RPMI7951 (cell line): ENCODE measurements at places on chromosomes 13 and 19. TPM values are rescaled to one million over a fixed set of nuclear protein-coding genes. Genes with fewer than 3 reads are reported as not detected.
A peak's percentile ranks its signal among the peaks of the same experiment; 100 is the strongest.

DNA sequence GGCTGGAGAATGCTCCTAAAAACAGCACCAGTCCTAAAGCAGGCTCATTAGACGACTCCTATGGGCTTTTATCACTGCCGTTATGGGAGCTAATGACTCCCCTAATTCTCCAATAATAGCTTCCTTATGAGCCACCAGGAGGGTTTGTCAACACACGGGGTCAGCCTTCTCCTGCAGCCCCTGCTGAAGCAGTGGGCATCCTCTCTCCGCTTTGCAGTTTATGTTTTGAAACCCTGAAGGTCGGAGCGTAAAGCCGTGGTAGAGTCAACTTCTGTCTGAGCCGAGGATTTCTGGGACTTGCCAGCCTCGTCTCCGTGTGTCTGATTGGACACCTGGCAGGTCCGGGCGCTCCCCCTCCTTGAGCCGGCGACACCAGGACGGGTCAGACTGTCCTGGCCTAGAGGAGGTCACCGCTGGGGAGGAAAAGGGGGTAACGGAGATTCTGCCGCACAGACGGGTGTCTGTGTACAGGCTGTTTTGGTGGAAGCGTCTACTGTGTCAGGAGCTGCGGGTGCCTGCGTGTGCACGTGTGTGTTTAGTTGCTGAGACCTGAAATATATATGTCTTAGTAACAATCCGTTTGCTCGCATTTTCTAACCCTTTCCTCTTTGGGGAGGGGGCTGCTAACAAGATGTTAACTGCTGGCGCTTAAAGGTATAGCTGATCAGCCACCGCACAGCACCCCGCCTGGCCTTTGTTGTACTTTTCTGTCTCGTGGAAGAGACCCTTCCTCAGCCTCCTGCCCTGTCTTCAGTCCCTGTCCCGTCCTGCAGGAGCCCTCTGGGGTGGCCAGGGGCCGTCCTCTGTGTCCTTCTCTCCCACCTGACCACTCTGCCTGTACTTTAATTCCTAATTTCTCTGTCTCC is 1.9 kb downstream of the KDM4B start:
- DNase-seq: no peak

- peak; percentile 78 for DNase-seq
These were observed 33.6 kb upstream of the LPAR6 start for GRCh38 chr13:48446464-48446863.

- DNase-seq: no peak
These were observed 814.5 kb upstream of the MIR17HG start for GRCh38 chr13:90532861-90533492.

NKPD1 gene
- 0.12 and 0.20 TPM in 2 replicates for total RNA-seq

DNA sequence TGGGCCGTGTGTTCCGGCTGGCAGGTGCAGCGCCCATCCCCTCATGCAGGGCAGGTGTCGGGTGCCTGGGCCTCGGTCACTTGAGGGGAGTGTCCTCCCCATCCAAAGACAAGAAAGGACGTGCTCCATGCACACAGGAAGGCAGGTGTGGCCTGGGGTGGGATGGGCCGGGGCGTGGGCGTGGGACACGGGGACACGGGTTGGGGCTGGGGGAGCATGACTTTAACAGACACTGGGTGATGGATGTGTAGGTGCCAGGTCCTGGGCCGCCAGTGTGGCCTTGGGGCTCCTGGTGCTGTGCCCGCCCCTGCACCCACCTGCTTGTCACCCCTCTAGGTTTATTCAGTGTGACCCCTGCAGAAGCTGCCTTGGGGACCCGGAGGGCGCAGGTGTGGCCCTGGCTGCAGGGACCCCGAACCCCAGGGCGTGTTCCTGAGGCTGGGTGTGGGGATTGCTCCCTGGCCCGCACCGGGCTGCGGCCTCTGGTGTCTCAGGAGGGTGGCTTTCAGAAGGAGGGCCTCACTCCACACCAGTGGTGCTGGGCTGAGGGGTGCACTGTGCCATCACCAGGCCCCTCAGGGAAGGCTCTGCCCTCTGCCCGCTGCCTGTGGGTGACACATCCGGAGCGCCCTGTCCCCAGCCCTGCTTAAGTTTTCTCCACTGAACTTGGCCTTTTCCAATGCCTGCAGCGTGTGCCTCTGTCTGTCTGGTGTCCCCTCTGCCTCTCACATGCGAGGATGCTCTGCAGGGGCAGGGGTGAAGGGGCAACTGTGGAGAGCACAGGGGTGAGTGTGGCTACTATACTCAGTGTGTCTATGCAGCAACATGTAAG is 5.2 kb downstream of the TMEM255B start:
- no peak for DNase-seq

- DNase-seq: peak; percentile 55
These were observed at the start of gene IL4I1 for GRCh38 chr19:49896863-49897621. Gene IL4I1 (minus strand): TSS chr19:49896887. CDS start chr19:49896160, 727 bp downstream.

GRCh38 chr13:38167164-38167822 is 182.4 kb upstream of the UFM1 start:
- DNase-seq: no peak

OR7D2 gene
- not detected in 2 replicates for total RNA-seq

TNNT1 gene
- total RNA-seq: 32.5 and 42.4 TPM in 2 replicates

- DNase-seq: no peak
These were observed 42.5 kb downstream of the RAB20 start for GRCh38 chr13:110519046-110519445.

CACTIN gene
- 16.5 and 21.6 TPM in 2 replicates for total RNA-seq

DNA sequence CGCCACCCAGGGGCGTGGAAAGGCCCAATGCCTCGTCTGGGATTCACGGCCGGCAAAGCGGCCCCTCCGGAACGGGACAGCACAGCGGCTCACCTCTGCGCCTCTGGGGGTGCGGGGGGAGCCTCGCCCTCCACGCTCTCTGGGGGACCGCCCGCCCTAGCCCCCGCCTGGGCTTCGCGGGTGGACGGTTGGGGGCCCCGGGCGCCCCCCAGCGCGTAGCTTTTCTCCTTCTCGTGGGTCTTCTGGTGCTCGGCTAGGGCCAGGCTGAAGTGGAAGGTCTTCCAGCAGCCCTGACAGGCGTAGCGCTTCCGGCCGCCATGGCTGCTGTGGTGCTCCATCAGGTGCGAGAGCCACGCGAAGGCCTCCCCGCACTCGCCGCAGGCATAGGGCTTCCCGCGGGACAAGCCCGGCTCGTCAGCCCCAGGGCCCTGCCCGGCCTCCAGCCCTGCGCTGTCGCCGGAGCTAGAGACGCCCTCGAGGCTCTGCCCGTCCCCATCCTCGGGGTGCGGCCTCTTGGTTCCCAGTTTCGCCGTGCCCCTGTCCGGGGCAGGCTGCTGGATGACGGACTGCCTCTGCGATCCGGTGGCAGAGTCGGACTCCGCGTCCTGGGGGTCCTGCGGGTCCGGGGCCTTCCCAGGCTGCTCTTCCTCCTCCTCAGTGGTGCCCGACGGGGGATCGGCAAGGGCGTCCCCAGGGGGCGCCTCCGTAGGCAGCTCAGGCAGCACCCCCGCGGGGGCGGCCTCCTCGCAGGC is 13.3 kb downstream of the ZSCAN18 start:
- DNase-seq: no peak

DNA sequence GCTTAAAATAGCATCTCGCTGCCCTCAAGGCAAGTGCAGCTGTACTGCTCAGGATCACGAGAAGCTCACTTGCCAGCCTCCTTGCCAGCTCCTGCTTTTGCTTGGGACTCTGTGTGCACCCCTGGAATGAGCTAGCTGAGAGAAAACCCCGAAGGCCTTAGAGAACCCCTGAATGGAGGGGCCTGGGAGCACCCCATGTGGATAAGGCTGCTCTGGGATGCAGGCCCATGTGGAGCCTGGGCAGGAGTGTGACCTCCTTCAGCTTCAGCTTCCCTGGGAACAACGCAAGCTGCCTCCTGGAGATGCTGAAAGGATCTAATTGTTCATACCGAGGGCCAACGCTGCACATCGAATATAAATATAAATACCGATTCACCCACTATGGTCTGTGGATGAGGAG is 109.2 kb downstream of the HSPH1 start:
- peak; percentile 32 for DNase-seq

DNA sequence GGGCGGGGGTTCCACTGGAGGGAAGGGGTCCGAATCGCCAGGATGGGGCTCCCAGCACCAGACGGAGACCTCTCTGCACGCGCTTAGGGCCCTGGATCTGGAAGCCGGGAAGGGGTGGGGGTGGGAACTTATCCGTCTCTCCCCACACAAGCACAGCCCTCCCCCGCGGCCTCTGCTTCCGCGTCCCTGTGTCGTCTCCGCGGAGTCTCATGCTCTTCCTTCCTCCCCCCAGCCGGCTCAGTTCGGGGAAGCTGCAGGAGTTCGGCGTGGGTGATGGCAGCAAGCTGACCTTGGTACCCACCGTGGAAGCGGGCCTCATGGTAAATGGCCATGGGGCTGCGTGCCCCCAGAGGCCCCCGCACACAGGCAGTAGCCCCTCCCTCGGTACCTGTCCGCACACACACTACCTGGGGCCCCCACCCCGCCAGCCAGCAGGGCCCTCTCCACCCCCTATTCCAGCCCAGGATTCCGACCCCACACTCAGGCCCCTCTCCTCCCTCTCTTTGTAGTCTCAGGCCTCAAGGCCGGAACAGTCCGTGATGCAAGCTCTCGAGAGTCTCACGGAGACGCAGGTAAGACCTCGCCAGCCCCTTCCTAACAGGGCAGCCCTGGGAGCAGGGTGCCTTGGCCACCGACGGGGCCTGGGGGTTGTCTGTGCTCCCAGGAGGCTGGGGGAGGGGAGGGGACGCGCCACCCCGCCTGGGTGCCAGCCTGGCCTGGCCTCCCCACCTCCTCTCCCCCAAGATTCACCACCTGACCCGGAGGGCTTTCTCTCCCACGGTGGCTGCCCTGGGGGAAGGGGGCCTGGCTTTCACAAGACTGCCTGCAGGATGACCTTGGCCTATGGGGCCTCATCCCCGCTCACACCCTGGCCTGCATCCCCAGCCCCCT is 3.2 kb downstream of the MIDN start:
- peak; percentile 77 for DNase-seq

DNA sequence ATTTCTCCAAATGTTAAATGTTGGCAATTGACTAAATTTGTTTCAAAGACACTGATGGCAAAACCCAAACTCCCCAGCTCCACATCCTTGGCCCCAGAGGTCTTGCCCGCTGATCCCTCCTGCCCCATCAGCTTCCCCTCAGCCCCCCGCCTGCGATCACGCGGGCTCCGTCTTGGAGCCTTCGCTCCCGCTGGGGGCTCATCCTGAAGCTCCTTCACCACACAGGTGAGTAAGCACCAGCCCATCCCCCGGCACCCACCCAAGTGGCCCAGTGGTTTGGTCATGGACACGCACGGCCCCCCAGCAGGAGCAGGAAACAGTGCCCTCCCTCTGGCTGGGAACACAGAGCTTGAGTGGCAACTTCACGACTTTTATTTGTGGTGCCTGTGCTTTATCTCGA is 14.9 kb downstream of the EPS8L1 start:
- DNase-seq: no peak

PET100 gene
- total RNA-seq: 80.6 and 92.9 TPM in 2 replicates

VAV1 gene
- total RNA-seq: 0.12 TPM in 1 of 2 replicates, not detected in the other

DNA sequence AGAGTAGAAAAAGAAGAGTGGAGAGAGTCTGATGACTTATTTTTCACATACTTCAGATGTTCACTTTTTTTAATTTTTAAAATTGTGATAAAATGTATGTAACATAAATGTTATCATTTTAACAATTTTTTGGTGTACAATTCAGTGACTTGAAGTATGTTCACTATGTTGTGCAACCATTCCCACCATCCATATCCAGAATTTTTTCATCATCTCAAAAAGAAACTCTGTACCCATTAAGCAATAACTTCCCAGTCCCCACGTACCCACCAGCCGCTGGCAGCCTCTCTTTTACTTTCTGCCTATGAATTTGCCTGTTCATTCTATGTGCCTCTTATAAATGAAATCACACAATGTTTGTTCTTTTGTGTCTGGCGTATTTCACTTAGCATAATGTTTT is 43.3 kb downstream of the SKA3 start:
- DNase-seq: no peak

- no peak for DNase-seq
These were observed 330.2 kb downstream of the PCDH9 start for GRCh38 chr13:66899955-66900354.

- DNase-seq: no peak
These were observed 16.0 kb downstream of the FGF9 start for GRCh38 chr13:21686751-21687391.

DNA sequence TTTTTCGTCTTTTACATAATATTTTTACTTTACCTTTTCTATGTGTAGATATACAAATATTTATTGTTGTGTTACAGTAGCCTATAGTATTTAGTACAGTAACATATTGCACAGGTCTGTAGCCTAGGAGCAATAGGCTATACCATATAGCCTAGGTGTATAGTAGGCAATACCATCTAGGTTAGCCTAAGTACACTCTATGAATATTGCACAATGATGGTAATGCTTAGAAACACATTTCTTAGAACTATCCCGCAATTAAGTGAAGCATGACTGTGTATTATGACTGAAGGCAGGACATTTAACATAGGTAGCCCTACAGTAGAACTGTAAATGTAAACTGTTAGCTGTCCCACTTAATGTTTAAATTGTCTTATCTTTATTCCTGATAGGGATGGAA is 964.3 kb downstream of the SLITRK1 start:
- DNase-seq: no peak

CATSPERD gene
- not detected in 2 replicates for total RNA-seq

GRCh38 chr13:29716493-29716892 is 121.0 kb upstream of the SLC7A1 start:
- DNase-seq: no peak

GRCh38 chr19:5765220-5765619 is 19.3 kb downstream of the PRR22 start:
- no peak for DNase-seq

- peak; percentile 88 for DNase-seq
These were observed 7.2 kb downstream of the GAS6 start for GRCh38 chr13:113856716-113857065.

- peak; percentile 51 for DNase-seq
These were observed 15.5 kb downstream of the DPP9 start for GRCh38 chr19:4707956-4708650.

CLEC4M gene
- not detected in 2 replicates for total RNA-seq

GRCh38 chr13:67147342-67148133 is 82.6 kb downstream of the PCDH9 start:
- peak; percentile 2 for DNase-seq

GRCh38 chr19:472005-472858 is 11.4 kb upstream of the SHC2 start:
- DNase-seq: peak; percentile 50

GPR12 gene
- total RNA-seq: not detected in 2 replicates

GRCh38 chr13:20489185-20489820 is 36.4 kb downstream of the CRYL1 start:
- no peak for DNase-seq

GRCh38 chr13:35630551-35631275 is 154.2 kb upstream of the MAB21L1 start:
- peak; percentile 62 for DNase-seq

EXOC3L2 gene
- not detected in 2 replicates for total RNA-seq

- DNase-seq: no peak
These were observed 59.1 kb downstream of the AKAP11 start for GRCh38 chr13:42331009-42331408.

GRCh38 chr19:30690935-30691818 is 319.0 kb downstream of the ZNF536 start:
- DNase-seq: no peak

ATP4A gene
- total RNA-seq: 0.12 TPM in 1 of 2 replicates, not detected in the other
